ENCODE measurements at places on chromosomes 13 and 19. TPM values are rescaled to one million over a fixed set of nuclear protein-coding genes. Genes with fewer than 3 reads are reported as not detected.

DNA sequence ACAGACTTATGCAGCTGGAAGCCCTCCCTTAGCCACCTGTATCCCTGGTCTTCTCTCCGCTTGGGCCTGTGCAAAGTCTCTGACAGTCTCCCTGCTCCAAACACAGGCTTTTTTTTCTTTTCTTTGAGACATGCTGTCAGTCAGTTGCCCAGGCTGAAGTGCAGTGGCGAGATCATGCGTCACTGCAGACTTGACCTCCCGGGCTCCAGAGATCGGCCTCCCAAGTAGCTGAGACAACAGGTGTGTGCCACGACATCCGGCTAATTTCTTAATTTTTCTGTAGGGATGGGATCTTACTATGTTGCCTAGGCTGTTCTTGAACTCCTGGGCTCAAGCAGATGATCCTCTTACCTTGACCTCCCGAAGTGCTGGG is 1.6 kb downstream of the MZF1 start:
- no peak overlapping the region for H3K4me3 ChIP-seq
- peaks cover 42% of the 10 kb centered on the region for H3K36me3 ChIP-seq
- DNase-seq: no peak
- H3K4me1 ChIP-seq: peaks cover 37% of the 10 kb centered on the region
- no peak overlapping the region for H3K27ac ChIP-seq
- H3K27me3 ChIP-seq: no peaks in the 10 kb centered on the region

Gene BEST2
- not detected for total RNA-seq

DNA sequence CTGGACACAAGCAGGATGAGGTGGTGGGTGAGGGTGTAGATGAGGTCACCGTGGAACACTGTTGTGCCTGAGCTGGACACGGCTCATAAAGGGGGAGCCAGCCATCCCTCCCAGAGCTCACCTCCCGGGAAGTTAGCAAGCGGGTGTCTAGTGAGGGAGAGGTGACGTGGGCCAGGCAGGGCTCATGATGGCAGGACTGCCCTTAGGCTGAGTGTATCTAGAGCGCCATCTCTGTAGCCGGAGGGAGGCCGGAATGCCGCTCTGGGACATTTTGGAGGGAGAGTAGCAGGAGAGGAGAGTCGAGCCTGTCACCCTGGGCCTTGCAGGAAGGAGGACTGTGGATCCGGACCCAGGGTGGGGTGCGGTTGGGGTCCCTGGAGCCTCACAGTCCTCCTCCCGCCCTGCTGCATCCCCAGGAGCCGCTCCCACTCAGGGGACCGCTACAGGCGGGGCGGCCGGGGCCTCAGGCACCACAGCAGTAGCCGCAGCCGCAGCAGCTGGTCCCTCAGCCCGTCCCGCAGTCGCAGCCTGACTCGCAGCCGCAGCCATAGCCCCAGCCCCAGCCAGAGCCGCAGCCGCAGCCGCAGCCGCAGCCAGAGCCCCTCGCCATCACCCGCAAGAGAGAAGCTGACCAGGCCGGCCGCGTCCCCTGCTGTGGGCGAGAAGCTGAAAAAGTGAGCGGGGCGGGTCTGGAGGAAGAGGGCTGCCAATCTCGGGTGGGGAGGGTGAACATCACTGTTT is 9.2 kb downstream of the ZNF296 start:
- no peaks in the 10 kb centered on the region for H3K4me1 ChIP-seq
- H3K36me3 ChIP-seq: peaks cover 97% of the 10 kb centered on the region
- no peak overlapping the region for H3K27ac ChIP-seq
- DNase-seq: no peak

DNA sequence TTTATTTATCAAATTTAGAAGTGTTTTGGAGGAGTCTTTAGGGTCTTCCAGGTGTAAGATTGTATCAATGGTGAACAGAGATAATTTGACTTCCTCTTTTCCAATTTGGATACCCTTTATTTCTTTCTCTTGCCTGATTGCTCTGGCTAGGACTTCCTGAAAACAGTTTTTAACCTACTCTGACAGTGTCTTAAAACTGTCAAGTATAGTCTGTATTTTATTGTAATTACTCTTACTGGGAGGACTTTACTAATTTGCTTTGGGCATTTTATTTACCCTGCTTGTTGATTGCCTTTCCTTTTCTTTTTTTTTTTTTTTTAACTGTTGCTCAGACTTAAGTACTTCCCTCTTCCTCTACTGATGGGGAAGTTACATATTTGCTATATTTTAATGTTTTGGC is 81.3 kb downstream of the URI1 start:
- DNase-seq: no peak
- no peak overlapping the region for H3K27ac ChIP-seq
- H3K4me1 ChIP-seq: no peaks in the 10 kb centered on the region

DNA sequence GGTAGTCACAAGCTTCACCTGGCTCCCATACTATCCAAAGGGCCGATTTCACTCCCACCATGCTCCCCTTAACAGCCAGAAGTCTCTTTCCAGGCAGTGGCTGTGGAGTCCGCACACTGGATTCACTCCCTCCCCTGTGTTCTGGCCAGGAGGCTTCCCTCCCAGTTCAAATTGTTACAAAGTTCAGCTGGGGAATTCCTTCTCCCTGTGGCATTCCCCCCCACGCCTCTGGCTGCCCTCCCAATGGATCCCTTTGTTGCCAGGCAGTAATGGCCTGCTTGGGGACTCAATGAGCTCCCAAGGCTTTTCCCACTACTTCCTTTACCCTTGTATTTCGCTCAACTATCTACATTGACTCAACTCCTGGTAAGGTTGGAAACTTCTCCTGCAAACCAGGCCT is 1921.4 kb upstream of the PCDH20 start:
- H3K27ac ChIP-seq: no peak overlapping the region
- H3K27me3 ChIP-seq: no peaks in the 10 kb centered on the region
- H3K4me1 ChIP-seq: no peaks in the 10 kb centered on the region
- no peak overlapping the region for H3K4me3 ChIP-seq
- DNase-seq: no peak

GRCh38 chr19:14767466-14767971 is 10.8 kb downstream of the ADGRE2 start:
- no peaks in the 10 kb centered on the region for H3K36me3 ChIP-seq
- H3K27me3 ChIP-seq: no peaks in the 10 kb centered on the region
- no peaks in the 10 kb centered on the region for H3K4me1 ChIP-seq
- no peak for DNase-seq
- no peak overlapping the region for H3K27ac ChIP-seq
- no peak overlapping the region for H3K4me3 ChIP-seq

DNA sequence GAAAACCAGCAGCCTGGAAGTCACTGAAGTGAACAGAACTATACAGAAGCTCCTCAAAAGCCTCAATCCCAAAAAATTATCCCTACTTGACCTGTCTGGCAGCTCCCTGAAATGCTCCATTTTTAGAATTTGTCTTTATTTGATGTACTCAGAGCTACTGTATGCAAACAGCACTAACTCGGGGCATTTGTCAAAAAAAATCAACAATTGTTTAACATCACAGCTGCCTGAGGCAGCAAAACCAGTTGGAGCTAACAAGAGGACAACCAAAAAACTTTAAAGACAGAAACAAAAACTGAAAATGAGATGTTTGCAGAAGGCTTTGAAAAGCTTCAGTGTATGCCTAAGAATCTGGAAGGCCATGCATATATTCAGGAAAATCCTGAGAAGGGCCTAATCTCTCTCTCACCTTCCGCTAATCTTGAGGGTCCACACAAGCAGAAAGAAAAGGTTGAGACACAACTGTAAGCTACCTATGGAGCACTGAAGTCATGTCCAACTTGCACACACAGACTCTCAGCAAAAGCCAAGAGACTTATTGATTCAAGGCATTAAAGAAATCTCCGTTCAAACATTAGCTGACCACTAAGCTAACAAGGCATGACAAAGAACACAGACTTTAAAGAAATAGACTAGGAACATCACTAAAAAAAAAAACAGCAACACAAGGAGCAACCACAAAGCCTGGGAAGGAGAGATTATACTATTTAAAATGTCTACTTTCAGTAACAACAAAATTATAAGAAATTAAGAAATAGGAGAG is 16.1 kb downstream of the VWA8 start:
- no peak overlapping the region for H3K4me3 ChIP-seq
- DNase-seq: no peak
- H3K27ac ChIP-seq: no peak overlapping the region
- H3K27me3 ChIP-seq: no peaks in the 10 kb centered on the region
- H3K4me1 ChIP-seq: no peaks in the 10 kb centered on the region

Gene ZNF90
- 3.7 TPM for total RNA-seq

DNA sequence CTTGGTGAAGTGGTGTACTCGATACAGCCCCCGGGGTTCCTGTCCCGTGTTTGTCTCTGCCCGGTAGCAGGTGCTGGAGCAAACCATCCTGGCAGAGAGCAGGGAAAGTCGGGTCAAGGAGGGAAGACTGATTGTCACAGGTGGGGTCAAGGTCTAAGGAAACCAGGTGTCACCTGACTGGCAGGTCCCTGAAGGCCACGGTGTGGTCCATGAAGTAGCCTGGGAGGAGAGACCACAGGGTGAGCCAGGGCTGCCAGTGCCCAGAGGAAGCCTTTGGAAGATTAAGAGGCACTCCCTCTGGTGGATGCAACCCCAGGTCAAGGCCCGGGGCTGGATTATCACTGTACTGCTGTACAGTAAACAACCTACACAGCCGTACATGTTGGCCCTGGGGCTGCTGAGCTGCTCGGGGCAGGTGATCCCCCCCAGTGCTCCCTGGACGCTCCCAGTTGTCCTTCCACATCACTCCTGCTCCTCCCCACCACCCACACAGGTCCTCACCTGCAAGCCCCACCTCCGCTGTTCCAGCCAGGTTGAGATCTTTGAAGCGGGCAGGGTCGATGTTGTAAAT is 6.0 kb upstream of the CCER2 start:
- no peak overlapping the region for H3K27ac ChIP-seq
- H3K4me1 ChIP-seq: peaks cover 5% of the 10 kb centered on the region
- H3K4me3 ChIP-seq: no peak overlapping the region
- no peak for DNase-seq
- H3K27me3 ChIP-seq: no peaks in the 10 kb centered on the region
- H3K36me3 ChIP-seq: peaks cover 59% of the 10 kb centered on the region

DNA sequence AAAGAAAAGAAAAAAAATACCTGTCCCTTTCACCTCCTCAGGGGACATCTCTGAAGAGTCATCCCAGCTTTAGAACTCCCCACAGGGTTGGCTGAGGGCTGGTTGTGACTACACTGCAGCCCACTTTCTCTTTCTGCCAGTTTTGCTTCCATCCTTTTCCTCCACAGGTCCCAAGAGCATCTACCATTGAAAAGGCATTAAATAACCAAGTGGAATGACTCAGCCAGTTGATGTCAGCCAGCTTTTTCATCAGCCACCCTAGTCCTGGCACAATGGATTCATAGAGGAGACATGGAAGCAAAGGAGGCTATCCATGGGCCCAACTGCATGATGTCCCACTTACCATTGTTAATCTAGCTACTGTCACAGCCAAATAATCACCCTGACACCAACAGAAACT is 9.2 kb upstream of the RCBTB1 start:
- H3K4me1 ChIP-seq: no peaks in the 10 kb centered on the region
- no peaks in the 10 kb centered on the region for H3K36me3 ChIP-seq
- H3K27me3 ChIP-seq: no peaks in the 10 kb centered on the region

DNA sequence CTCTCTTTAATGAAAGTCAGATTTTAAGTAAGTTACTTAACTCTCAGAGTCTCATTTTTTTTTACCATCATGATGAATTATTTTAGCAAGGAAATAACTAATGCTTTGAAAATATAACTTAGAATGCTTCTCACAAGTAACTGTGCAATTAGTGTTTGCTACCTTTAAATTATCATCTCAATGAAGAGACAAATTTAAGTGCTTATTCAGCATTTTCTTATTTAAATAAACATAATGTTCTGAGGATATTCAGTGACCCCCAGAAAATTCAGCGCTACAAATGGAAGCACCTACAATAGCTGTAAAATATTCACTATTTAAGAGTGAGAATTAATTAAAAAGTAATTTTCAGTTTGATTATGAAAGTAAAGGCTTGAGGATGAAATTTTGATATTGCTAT is 527.2 kb downstream of the SLITRK1 start:
- no peak for DNase-seq
- H3K27ac ChIP-seq: no peak overlapping the region
- no peaks in the 10 kb centered on the region for H3K27me3 ChIP-seq
- no peaks in the 10 kb centered on the region for H3K36me3 ChIP-seq
- no peak overlapping the region for H3K4me3 ChIP-seq

DNA sequence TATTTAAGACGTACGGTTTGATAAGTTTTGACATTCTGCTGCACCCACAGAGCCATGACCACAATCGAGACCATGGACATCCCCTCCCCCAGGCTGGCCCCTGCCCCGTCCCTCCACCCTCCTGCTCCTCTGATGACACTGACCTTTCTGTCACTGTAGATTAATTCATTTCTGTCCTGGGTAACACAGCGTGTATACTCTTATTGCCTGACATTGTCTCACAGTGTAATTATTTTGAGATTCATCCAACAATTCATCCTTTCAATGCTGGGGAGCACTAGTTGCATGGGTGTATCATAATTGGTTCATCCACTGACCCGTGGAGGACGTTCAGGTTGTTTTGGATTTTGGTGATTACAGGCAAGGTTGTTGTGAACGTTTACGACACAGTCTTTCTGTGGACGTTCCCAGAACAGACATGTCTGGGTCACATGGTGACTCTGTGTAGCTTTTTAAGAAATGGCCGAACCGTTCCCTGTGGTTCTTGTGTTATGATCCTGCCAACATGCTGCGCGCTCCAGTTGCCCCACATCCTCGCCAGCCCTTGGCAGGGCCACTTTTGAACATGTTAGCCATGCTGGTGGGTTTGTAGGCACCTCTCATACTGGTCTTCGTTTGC is 41.9 kb downstream of the C13orf46 start:
- DNase-seq: no peak
- peaks cover 3% of the 10 kb centered on the region for H3K36me3 ChIP-seq
- no peak overlapping the region for H3K4me3 ChIP-seq
- H3K27ac ChIP-seq: no peak overlapping the region

DNA sequence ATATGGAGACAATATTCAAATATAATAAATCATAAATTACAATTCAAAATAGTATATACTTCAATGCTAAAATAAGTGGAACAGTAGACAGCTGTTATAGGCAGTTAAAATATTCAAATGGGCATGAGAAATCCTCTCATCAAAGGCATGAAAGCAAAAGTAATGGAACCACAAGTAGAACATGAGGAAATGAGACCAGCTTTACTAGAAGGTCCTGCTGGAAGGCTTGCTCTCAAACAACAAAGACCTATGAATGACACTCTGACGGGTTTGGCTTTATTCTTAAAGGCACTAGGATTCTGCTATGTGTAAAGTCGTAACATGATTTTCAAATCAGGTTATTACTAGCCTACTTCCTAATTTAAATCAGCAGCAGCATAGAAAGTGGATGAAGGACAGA is 148.1 kb downstream of the VWA8 start:
- H3K4me3 ChIP-seq: no peak overlapping the region
- H3K27me3 ChIP-seq: no peaks in the 10 kb centered on the region
- no peak overlapping the region for H3K27ac ChIP-seq
- no peaks in the 10 kb centered on the region for H3K4me1 ChIP-seq
- H3K36me3 ChIP-seq: no peaks in the 10 kb centered on the region

Gene A1BG
- total RNA-seq: 2.0 TPM

DNA sequence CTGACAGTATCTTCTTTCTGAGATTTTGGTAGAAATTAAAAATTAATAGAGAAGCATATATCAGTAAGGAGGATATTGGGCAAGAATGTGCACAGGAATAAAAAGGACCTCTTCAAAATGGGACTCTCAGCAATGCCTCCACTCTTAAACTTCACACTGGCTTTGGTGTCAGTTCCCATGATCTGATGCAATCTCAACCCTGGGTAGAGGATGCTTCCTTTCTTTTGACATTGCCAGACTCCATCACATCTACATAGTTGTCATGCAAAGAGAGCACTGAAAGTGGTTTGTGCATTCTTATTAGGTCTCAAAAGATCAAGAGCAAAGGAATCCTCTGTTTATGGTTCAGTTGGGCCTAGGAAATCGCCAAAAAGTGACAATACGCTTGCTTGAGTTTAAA is 26.3 kb downstream of the STARD13 start:
- no peaks in the 10 kb centered on the region for H3K36me3 ChIP-seq
- no peaks in the 10 kb centered on the region for H3K27me3 ChIP-seq
- no peak for DNase-seq
- no peak overlapping the region for H3K4me3 ChIP-seq

Gene NDFIP2
- 33.4 TPM for total RNA-seq

Data from spinal cord (tissue), 10 donors.